Foreskin keratinocyte (primary cell): ENCODE measurements at places on chromosomes 2 and 18. TPM values are rescaled to one million over a fixed set of nuclear protein-coding genes. Genes with fewer than 3 reads are reported as not detected.

Gene POTEC
- not detected in 2 replicates for polyA plus RNA-seq

- no peak for DNase-seq
Observed at GRCh38 chr2:168593713-168594112, 137.6 kb downstream of the CERS6 start.

Gene ERLEC1
- polyA plus RNA-seq, result 20.7 and 22.1 TPM in 2 replicates

- no peak for DNase-seq
Observed at GRCh38 chr2:70988151-70988550, 6.5 kb downstream of the TEX261 start.

- DNase-seq, result no peak
Observed at GRCh38 chr2:223511168-223511567, 91.0 kb downstream of the SCG2 start.

GRCh38 chr18:23106575-23106974 lies 28.7 kb upstream of the CABLES1 start:
- peak; percentile 93 for DNase-seq

Gene STARD6
- 0.06 TPM in 1 of 2 replicates, not detected in the other for polyA plus RNA-seq

GRCh38 chr2:26345283-26345544 lies 729 bp upstream of the SELENOI start:
- DNase-seq, result no peak

- DNase-seq, result peak; percentile 69
Observed at GRCh38 chr2:186862869-186863709, 14.1 kb upstream of the ZSWIM2 start.

Gene ZNF804A
- polyA plus RNA-seq, result not detected in 2 replicates

- DNase-seq, result no peak
Observed at GRCh38 chr2:65436824-65437221, 4.4 kb upstream of the SPRED2 start.

- peak; percentile 97 for DNase-seq
Observed at GRCh38 chr18:23994361-23994902, 20.1 kb upstream of the TTC39C start.

DNA sequence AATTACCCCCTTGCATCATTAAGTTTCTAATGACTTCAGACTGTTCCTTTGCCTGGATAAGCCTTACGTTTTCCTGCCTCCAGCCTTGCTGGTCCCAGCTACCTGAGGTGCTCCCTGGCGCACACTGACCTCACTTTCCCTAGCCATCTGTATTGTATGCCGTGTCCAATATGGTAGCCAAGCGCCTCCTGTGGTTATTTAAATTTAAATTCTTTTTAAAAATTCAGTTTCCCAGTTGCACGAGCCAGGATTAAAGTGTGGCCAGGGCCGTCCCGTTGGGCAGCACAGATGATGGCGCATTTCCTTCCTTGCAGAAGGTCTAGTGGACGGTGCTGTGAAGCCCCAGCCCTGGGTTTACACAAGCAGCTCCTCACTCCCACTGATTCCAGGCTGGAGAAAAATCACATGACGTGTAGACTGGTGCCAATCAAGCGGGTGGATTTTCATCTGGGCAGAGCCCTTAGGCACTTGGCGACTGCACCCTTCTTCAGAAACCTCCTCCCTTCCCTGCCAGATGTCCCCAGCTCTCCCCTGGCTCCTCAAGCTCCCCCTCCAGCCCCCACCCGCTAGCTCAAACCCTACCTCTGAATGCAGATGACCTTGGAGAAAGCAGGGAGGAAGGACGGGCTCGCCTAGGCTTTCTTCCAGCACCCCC lies 33.9 kb downstream of the ACKR3 start:
- DNase-seq, result no peak

Gene NEU2
- not detected in 2 replicates for polyA plus RNA-seq

DNA sequence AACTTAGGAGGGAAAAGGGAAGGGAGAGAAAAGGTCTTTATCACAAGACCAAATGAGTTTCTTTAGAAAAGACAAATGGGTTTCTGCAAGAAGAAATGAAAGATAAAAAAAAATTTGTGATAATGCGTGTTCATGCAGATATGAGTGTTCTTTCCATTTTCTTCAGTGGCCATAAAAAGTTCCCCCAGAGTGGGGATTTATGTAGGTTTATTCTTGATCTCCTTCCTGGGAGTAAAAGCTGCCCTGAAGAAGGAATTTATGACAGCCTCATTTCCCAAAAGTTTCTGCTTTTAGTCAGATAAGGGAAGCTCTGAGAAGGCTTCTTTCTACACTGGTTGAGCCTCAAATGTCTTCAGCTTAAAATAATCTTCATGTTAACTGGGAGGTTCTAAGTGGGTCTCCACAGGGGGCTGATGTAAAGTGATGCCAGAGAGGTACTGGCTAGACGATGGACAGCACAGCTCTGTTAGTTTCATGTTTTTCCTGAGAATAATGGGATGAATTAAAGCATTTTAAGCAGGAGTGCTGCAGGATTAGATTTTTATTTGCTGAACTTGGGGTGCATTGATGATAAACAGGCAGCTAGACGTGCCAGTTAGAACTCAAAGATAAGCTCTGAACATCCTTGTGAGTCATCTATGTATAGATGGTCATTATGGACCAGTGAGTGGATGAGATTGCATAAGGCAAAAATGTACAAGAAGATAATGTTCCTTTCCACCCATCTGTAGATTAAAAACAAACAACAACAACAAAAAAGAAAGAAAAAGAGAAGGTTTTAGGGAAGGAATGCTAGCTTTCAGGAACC lies 99.4 kb upstream of the MSH2 start:
- DNase-seq, result no peak

- DNase-seq, result no peak
Observed at GRCh38 chr2:158984604-158985135, 16.2 kb downstream of the TANC1 start.

DNA sequence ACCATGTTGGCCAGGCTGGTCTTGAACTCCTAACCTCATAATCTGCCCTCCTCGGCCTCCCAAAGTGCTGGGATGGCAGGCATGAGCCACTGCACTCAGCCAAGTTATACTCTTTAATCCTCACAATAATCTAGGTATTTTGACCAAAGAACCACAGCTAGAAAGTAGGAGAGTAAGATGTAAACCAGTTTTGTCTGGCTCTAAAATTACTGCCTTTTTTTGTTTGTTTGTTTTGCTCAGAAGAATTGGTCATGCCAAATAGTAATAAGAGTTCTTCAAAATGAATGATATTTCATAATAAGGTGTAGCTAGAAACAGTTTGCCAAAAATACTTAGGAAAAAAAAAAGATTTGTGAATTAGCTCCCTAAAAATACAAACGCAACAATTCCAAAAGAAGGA lies 36.7 kb downstream of the SCN2A start:
- DNase-seq, result no peak

GRCh38 chr2:174546519-174547506 lies 50.8 kb downstream of the WIPF1 start:
- peak; percentile 47 for DNase-seq

- DNase-seq, result no peak
Observed at GRCh38 chr2:240146627-240147278, 6.3 kb upstream of the OTOS start.

DNA sequence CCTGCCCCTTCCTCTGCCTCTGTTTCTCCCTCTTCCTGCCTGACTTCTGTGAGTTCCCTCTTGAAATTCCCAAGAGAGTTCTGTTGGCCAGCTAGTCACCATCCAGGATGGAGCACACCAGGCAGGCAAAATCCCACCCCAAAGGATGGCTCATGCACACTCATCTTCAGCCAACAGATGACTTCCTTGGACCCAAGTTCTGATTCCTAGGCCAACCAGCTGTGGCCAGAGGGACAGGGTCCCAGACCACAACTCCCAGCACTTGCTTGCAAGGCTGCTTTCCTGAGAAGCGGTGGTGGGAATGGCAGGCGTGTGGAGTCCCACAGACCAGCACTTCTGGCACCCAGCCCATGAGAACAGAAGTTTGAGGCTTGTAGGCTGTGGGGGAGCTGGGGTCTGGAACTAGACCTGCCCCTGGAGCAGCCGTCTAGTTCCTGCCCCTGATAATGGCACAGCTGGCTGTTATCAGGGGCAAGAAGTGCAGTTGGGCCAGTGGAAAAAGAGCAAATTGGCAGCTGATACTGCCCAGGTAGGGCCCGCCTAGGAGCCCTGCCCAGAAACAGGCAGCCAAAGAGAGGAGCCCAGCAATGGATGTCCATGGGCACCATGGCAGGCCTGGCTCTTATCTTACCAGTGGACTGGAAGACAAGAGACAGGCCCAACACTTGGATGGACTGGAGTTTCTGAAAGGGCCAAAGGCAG lies 56.7 kb downstream of the CYP26B1 start:
- no peak for DNase-seq

- no peak for DNase-seq
Observed at GRCh38 chr18:35289727-35290093, 319 bp downstream of the ZSCAN30 start.

DNA sequence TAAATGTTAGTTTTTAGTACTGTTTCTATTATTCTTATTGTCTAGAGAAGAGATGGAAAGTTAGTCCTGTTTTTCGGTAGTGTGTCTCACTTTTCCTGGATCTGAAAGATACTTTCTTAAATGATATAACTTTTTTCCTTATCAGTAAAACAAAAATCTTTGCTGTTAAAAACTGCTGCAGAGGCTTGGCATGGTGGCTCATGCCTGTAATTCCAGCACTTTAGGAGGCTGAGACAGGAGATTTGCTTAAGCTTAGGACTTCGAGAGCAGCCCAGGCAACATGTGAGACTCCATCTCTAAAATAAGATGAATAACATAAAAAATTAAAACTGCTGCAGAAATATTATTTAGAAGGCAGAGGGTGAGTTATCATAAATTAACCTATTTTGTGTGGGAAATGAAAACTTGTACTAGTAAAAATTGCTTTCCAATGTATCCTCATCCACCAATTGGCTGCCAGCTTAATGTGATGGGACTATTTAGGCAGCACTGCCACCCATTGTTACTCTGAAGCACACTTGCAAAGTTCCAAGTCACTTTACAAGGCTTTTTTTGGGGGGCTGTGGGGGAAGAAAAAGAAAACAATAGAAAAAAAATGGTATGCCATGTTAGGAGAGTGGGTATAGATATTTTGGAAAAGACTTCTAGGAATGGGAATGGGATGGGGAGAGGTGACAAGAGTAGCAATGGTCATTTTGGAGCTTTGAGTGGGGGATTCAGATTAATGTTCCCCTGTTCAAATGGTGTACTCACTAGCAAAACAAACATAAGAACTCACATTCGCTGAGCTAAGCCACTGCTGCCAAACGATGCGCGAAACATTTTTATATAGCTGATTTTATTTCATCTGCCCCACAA lies 62.7 kb downstream of the MEIS1 start:
- no peak for DNase-seq

Gene ONECUT2
- under 0.01 TPM in 2 replicates for polyA plus RNA-seq

Gene COL4A4
- 0.13 and 0.26 TPM in 2 replicates for polyA plus RNA-seq

GRCh38 chr2:216317831-216318520 lies 54.3 kb downstream of the MARCHF4 start:
- no peak for DNase-seq

Gene PLGLB1
- polyA plus RNA-seq, result 0.22 and 0.49 TPM in 2 replicates

Gene CCDC102B
- polyA plus RNA-seq, result 0.09 TPM in 1 of 2 replicates, not detected in the other

- no peak for DNase-seq
Observed at GRCh38 chr2:239664216-239664810, 263.5 kb upstream of the HDAC4 start.

Gene CNOT11
- polyA plus RNA-seq, result 30.5 and 35.4 TPM in 2 replicates

DNA sequence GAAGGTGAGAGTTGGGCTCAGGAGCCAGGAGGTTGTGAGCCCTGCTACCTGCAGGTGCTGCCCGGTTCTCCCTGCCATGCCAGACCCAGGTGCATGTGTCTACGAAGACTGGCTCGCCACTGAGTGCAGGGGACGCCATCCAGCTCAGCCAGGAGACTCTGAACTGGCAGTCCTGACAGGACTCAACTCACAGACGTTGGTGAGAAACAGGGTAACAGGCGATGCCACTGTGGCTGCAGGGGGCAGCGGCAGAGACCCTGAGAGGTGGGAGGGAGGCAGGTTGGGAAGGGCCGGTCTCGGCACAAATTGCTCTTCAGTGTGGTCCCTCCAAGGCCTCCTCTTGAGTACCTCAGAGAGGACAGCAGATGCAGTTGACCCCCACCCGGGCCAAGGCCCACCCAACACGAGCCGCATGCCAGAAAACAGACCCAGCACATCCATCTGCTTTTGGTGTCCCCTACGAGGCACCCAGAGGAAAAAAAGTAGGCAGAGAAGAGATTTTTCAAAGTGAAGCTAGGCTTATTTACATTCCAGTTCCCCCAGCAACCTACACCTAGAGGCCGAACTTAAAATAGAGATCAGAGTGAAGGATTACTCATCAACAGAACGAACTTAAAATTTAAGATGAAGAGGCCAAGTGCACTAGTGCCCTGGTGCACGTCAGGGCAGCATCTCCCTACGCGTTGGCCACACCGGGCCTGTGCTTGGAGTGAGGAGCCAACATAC lies 184.8 kb downstream of the SEPTIN10 start:
- no peak for DNase-seq

- DNase-seq, result peak; percentile 3
Observed at GRCh38 chr2:198054299-198054698, 249.9 kb downstream of the PLCL1 start.

DNA sequence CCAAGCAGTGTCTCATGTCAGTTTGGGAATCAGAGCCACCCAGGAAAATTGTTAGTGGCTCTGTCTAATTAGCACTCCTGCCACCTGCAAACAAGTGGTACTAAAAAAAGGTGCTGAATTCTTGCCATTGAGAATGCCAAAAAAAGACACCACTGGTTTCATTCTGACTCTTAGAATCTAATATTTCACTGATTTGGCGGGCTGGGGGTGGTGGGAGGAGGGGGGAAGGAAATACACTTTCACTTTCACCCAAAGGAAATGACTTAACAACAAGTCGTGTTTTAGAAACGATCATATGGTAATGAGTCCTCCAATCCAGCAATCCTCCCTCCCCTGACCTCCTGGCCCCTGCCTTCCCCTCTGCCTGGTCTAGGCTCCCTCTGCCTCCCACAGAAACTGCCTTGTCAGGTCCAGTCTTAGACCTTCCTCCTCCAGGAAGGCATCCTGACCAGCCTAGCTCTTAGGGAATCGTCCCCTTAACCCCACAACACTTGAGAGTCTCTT lies 4.4 kb upstream of the KLHL29 start:
- DNase-seq, result no peak

- DNase-seq, result no peak
Observed at GRCh38 chr2:105864262-105864661, 119.5 kb downstream of the NCK2 start.

Gene EXOC6B
- polyA plus RNA-seq, result 9.0 and 9.2 TPM in 2 replicates

Gene DES
- 0.03 TPM in 1 of 2 replicates, not detected in the other for polyA plus RNA-seq

DNA sequence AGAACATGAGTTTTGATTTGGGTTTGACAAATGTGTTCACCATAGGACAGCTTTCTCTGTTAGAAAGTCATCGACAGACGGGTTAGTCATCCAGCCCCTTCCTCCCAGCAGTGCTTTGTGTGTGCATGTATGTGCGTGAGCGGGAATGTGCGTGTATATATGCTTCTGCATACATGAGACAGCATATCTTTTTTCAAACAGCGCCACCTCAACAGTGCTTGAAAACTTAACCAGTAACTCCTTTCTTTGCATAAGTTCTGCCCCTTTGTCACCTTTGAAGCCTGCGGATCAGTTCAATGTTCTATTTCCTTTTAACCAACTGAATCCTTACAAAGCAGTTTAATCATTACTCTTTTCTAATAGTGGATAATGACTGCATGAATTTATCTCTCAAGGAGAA lies 351.4 kb downstream of the LPIN1 start:
- DNase-seq, result no peak

GRCh38 chr2:104857262-104858005 lies 3.5 kb downstream of the POU3F3 start:
- DNase-seq, result no peak

Gene NDUFV2
- polyA plus RNA-seq, result 164 and 191 TPM in 2 replicates

GRCh38 chr18:46756559-46757201 lies at the start of gene ST8SIA5:
ST8SIA5 (minus strand) TSS chr18:46757053; CDS start chr18:46756508, 545 bp downstream.
- DNase-seq, result no peak

- DNase-seq, result no peak
Observed at GRCh38 chr18:26868968-26869586, 3.6 kb upstream of the AQP4 start.
